ENCODE measurements at places on chromosomes 6 and 20.

GRCh38 chr6:52927451-52927850, 18.0 kb upstream of the GSTA3 start:
- no peak for DNase-seq

DNA sequence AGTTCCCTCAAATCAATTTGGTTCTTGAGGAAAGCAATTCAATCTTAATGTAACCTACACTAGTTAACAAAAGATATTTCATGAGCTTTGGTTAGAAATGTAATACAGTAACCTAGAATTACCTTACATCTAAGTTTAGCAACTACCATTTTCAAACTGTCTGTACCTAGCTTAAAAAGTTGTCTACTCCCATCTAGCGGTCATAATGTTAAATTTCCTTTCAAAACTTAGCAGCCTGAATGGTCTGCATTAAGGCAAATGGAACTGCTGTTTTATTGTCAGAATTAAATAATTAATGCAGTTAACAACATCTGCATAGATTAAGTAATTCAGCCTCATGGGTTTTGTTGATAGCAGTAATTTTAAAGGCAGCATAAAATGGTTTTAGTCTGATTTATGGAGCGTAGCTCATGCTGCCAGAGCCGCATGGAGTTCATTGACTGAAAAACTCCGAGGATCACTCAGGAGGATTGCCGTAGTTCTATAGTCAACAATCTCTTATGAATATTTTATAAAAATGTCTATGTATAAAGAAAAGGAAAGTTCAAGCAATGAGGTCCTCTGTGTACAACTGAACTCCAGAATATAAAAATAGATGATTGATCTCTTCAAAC, 485.4 kb upstream of the MANEA start:
- DNase-seq: no peak

GRCh38 chr6:118992186-118992795, 57.3 kb upstream of the MCM9 start:
- DNase-seq: no peak

GRCh38 chr6:21354805-21355238, 238.7 kb upstream of the SOX4 start:
- no peak for DNase-seq

DNA sequence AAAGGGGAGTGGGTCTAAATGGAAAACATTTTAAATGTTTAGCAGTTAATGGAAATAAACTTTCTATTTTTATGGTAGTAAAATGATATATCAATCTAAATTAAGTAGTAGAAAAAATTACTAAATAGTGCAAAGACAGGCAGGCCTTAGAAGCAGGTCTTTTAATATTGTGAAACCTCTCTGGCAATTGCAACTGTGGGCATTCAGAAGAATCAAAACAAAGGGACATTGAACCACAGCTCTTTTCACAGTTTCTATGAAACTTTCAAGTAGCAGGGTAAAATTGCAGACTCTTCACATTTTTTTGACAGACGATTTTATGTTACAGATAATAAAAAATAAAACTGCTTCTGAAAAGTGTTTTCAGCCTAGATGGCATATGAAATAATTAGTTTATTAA, 533.7 kb downstream of the BCKDHB start:
- DNase-seq: no peak

- no peak for DNase-seq
These were observed 70.6 kb downstream of the AFG1L start for GRCh38 chr6:108365478-108365877.

Data from right hindlimb (tissue), 1 donor.